ENCODE measurements at places on chromosomes 16 and 17.
A peak's percentile ranks its signal among the peaks of the same experiment; 100 is the strongest.

- peak; percentile 94 for DNase-seq
These were observed at the start of gene GSE1 for GRCh38 chr16:85612801-85613603. Gene GSE1 (plus strand): TSS chr16:85613322. CDS start chr16:85613392, 70 bp downstream.

- DNase-seq: peak; percentile 80
These were observed 11.9 kb downstream of the PIEZO1 start for GRCh38 chr16:88772871-88773811.

GRCh38 chr17:1010586-1010985 is 13.7 kb downstream of the TIMM22 start:
- no peak for DNase-seq

DNA sequence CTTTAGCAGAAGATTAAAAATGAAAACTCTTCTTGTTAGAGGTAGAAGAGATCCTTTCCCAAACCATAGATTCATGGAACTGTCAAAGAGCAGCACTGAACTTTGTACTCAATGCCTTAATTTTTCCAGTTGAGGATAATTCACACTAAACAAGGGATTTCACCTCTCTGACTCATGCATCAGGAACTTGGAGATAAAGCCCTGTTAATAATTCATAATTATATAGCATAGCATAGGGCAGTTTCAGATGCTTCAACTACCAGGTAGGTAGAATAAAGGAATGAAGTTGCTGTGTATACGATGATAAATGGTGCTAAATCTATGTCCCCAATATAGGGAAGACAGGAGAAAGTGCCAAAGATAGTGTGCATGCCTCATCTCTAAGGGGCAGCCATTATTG is 450.4 kb downstream of the MAF start:
- no peak for DNase-seq

- no peak for DNase-seq
These were observed 541 bp upstream of the RBBP6 start for GRCh38 chr16:24538756-24539294.

DNA sequence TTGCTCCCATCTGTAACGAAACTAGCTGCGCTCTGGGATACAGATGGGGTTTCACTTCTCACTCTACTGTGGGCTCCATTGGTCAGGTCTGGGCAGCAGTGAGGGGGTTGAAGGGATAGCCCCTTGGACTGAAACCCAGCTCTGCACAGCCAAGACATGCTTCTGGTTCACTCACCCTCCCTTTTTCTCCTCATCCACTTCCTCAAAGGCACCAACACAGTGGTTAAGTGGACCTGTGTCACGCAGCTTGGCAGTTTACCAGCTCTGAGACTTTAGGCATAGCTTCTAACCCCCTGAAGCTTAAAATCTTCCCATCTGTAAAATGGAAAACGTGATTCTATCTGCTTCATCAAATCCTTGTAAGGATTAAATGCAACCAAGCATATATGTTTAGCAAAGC is 11.5 kb upstream of the KRT38 start:
- no peak for DNase-seq

DNA sequence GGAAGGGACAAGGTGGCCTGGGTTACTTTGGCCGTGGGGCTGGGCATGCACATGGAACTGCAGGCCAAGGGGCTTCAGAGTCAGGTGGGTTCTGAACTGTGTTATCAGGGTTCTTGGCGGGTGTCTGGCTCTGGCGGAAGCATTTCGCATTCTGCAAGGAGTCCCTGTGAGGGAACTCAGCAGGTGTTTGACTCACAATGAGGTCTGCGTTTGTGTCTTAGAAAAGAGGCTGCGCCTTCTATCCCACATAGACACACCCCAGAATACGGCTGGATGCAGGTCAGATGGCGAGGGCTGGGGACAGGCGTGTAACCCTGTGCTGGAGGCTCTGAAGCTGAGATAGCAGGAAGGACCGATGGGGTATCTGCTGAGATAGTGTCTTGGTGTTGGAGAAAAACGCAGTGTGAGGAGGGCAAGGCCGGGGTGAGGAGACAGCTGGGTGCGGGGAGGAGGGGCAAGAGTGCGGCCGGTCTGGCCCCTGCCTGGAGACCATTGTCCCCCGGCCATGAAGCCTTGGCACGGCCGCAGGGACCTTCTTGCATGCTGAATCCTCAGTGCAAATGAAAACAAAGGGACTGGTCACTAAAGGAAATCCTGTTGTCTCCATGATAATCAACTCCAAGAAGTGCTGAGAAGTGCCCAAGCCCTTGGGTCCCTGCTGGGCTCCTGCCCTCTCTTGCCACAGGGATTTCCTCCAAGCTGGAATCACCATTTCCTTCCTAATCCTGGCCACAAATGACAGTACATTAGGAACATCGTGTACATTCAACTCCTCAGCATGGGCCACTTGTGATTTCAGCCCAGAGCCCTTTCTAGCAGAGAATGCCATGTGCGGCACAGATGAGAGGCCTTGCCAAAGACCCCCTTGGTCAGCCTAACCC is 22.8 kb upstream of the MTSS2 start:
- peak; percentile 68 for DNase-seq

DNA sequence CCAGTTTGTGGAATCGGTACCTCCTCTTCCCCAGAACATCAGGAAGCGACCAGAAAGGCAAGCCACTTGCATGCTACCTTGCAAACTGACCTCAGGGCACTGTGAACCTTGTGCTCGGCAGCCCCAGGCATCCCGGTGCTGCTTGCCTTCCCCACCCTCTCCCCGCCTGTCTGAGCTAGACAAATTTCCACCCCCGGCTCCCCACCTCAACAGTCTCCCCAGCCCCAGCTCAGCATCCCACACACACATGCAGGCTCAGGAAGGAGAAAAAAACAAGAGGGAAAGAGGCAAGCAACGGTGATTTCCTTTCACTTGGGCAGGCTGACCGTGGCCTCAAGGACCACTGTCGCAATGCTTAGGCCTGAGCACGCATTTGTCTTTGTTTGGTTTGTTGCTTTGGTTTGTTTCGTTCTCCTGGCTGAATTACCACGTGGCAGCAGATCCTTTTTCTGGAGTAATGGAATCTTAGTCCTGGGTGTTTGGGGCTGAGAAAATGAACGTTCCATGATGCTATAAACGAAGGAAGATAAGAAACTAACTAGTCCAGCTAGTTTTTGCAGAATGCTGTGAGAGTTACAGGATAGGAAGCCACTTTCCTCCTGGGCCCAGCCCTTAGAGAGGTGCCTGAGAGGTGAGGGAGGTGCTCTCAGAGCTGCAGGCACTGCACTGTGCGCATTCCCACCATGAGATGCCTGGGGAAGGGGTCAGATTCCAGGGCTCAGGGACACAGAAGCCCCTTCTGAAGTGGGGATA is 27.9 kb downstream of the SDK2 start:
- DNase-seq: no peak

GRCh38 chr17:81579821-81580321 is 27.7 kb upstream of the FAAP100 start:
- DNase-seq: no peak

DNA sequence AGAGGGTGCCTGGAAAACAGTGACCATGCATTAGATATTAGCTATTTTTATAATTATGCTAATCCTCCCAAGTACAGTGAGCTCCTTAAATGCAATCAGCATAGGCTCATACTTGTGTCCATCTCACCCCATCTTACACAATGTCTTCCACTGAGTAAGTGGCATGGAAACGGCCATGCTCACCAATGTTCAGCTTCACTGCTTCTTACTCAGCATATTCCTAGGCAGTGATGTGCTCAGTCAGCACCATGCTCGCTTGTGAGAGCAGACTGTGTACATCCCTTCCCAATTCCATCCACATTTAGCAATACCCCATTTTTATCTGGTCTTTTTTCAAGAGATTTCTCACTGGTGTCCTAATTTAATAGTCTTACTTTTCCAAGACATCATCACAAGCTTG is 454.8 kb upstream of the SOX9 start:
- no peak for DNase-seq

DNA sequence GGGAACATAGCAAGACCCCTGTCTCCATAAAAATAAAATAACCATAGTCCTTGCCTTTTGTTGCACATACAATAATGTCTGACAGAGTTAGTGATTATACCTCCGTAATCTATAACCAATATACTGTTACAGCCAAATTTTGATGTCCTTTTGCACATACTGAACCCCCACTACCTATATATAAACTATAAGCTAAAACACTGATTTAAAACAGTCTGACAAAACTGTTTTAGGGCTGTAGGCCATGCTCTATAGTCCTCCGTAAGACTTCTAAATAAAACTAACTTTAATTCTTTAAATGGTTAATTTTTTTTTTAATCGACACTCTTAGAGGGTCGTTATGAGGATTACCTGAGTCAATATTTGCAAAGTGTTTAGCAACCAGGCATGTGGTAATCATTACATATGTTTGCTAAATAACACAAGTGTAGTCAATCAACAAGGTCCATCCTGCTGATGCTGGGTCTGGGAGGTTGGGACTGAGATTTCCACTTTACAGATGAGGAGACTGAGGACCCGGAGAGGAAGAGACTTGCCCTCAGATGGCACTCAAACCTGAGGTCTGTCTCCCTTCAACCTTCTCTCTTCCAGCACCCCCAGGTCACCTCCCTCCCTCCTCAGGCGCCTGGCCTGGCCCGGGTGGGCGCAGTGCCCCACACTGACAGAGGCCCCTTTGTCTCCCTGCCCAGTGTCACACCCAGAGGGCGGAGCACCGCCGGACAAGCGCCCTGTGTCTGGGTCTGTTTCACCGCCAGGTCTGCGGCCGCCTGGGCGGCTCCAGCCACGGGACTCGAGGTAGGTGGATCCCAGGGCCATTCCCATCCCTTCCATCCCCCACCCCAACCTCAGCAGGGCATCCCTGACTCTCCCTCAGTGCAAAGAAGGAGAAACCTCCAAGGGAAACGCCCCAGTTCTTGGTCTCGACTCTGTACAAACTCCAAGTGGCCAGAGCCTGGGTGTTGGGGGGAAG is 10.3 kb downstream of the ZNF385C start:
- peak; percentile 36 for DNase-seq

DNA sequence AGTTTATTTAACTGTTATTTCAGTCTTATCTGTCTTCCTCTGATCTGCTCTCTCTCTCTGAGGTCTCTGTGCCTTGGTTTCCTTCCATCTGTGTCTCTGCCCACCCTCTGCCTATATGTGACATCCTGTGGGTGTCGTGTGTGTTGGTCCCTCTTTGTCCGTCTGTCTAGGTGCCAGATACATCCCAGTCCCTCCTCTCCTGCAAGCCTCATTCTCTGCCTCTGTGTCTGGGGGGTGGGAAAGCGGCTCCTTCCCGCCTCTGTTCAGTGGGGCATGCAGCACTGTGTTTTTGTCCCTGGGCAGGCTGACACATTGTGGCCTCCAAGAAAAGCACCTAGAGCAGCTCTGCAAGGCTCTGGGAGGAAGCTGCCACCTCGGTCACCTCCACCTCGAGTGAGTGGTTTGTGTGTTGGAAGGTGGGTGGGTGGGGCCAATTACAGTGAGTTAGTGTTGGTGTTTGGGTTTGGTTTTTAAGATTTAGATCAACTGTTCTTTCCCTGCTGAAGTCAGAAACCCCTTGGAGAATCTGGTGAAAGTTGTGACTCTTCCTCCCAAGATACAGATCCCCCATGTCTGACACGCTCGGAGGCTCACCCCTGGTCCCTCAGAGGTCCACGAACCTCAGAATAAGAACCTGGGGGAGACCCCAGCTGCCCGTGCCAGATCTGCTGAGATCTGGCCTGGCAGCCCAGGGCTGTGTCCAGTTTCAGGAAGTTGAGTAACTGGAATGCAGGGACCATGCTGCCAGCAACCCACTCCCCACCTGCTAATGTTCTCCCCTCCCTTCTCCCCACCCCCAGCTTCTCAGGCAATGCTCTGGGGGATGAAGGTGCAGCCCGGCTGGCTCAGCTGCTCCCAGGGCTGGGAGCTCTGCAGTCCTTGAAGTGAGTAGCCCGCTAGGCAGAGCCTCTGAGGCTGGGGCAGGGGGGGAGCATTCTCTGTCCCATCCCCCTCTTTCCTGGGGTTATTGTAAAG is 50.9 kb upstream of the CPNE2 start:
- DNase-seq: no peak

GRCh38 chr16:495127-495748 is 32.3 kb upstream of the CAPN15 start:
- peak; percentile 37 for DNase-seq

DNA sequence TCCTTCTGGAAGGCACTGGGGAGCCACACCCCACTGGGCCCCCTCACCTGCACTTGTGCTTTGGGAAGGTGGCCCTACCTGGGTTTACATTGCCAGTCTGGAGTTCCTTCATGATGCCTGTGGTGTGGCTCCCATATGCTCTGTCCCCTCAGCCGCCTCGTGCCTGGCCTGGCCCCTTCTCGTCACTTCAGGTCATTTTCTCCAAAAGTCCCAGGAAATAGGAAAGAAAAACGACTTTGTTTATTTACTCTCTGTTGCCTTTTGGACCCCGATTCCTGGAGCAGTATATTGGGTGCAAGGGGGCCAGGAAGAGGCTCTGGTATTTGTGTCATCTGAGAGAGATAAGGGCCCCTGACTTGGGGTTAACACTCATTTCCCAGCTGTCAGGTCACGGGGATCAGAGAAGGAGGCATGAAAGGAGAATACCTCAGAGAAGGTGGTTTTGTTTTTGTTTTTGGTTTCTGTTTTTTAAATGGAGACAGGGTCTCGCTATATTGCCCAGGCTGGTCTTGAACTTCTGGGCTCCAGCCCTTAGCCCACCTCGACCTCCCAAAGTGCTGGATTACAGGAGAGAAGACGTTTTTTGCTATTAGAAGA is 4.7 kb downstream of the SOCS3 start:
- DNase-seq: no peak

- peak; percentile 84 for DNase-seq
These were observed 85.5 kb upstream of the DOC2B start for GRCh38 chr17:266701-267667.

DNA sequence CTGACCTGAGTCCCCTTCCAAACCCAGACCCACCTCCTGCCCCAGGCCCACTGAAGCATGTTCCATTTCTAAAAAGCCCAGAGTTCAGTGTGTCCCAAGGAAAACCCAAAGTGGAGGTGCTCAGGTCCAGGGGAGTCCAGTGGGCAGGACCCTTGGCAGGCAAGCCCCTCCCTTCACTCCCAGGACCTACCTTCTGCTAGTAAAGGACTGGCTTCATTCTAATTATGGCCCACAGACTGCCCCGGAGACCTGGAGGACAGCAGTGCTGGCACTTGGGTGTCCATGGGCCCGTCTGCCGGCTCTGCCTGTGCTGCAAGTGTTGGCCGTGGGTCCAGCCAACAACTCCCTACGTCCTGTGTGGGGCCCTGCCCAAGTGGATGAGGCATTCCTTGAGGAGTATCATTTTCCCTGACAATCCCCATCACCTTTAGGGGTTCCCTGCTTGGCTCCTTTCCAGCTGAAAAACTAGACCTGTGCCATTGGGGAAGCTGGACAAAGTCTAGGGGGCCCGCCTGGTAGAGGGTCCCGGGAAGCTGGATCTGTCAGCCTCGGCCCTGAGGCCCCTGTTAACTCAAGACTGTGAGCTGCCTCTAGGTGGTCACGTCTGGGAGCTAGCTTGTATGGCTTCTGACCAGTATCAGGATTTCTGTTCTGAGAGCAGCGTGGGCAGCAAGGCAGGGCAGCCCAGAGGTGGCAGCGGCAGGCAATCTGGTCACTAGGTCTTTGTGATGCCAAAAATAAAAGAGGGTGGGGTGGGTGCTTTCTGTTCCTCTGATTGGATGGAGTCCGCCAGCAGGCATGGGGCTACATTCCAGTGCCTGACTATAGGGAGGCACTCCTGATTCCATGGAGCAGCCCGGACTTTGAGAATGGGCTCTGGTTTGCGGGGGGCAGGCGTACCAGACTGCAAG is 8.2 kb downstream of the CBX2 start:
- DNase-seq: no peak
